M059J (cell line): ENCODE measurements at places on chromosomes 7 and 10. TPM values are rescaled to one million over a fixed set of nuclear protein-coding genes. Genes with fewer than 3 reads are reported as not detected.

The CRPPA gene
- total RNA-seq: 1.0 and 2.5 TPM in 2 replicates

The LAMB4 gene
- total RNA-seq: 0.30 and 0.39 TPM in 2 replicates

- no peak for DNase-seq
Observed at GRCh38 chr10:30804478-30805055, 175.0 kb upstream of the LYZL2 start.

DNA sequence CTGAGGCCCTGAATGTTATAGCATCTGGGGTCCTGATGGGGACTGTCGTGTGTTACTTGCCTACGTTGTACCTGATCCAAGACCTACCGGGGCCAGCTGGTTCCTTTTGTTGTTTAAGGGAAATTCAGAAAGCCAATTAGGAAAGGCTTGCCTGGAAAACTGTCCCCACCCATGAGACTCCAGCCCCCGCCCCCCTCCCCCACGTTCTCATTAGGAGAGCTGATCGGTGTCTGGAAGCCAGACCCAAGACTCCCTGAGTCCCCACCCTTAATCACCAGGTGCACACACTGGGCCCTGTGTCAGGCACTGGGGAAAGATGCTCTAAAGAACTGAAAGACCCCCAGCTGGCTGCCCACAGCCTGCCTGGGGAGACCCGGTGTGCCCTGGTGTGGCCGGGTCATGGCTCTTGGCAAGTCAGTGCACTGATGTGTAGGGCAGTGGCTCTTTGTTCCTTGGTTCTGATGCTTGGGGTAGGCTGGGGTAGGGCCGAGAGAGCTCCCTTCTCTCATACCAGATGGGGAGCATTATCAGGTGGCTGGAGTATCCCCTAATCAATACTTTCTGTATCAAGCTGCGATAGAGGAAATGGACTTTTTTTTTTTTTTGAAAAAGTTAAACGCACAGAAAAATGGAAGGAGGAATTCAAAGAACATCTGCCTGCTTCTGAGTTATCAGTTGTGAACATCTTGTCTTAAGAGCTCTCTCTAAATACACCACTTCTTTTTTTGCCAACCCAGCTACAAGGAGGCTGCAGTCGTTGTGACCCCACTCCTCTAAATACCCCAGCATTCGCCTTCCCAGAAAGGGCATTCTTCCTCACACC lies 16.9 kb downstream of the TSPAN15 start:
- no peak for DNase-seq

DNA sequence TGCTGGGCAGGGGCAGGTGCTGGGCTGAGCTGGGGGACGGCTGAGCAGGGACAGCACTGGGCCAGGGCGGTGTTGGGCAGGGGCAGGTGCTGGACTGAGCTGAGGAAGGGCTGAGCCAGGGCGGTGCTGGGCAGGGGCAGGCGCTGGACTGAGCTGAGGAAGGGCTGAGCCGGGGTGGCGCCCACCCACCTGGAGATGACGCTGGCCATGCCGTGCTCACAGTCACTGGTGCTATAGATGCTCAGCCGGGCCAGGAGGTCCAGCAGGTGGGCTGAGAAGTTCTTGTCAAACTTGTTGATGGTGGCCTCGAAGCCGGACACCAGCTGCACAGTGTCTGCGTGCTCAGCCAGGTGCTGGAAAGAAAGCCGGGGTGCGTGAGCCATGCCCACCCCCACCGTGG lies 4.4 kb upstream of the ADAM8 start:
- no peak for DNase-seq

DNA sequence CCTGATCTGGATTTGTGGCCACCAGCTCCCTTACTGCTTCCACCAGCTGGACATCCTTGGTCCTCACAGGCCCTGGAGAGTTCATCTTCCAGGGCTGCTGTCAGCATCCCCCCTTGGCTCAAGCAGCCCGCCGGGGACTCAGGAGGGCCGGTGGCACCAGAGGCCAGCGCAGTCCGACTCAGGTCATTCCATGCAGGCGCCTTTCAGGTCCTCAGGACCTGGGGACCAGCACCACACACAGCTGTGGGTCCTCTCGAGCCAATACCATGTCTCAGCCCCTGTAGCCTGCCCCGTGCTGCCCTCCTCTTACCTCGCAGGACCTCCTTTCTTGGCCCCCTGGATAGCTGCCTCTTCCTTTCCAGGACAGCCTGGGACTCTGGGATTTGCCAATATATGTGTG lies 145.5 kb downstream of the BMS1 start:
- no peak for DNase-seq
